Mesenchymal stem cell (in vitro differentiated cells and primary cell): ENCODE measurements at places on chromosomes 4 and X.

- DNase-seq: no peak
These were observed 36.3 kb upstream of the IGFBP7 start for GRCh38 chr4:57146444-57146843.

DNA sequence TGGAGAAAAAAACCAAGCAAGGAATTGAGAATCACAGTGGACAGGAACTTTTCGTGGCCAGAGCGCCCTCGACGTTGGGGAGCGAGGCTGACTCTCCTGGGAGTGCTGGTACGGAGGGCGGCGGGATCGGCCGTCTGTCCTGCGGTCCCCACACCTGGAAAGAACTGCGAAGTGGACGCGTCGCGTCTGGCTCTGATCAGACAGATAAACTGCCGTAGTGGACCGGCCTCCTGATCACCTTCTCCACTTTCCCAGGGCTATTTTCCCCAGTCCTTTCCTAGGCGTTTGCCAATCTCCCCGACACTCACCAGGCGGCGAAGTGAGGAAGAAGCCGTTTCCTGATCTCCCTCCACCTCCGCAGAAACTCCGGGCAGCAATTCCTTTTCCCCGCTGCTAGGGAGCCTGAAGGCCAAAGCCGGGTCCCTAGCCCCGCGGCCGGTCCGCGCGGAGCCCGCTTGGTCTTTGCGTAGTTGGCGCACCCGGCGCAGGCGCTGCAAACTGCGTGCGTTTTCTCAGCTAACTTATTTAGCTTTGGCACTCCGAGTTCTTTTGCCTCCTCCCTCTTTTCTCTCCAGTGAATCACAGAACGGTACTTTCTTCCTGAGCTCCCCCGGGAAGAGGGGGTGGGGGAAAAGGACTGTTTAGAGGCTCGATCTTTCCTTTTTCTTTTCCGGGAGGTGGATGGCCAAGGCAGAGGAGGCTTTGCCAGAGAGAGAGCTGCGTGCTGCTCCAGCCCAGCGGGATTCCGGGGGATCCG, at the start of gene ARSJ:
TSS of gene ARSJ (minus strand) at position 500 of the 757 bp plus-strand sequence. CDS start 813 bp downstream, outside the sequence.
- peak; percentile 92 for DNase-seq

DNA sequence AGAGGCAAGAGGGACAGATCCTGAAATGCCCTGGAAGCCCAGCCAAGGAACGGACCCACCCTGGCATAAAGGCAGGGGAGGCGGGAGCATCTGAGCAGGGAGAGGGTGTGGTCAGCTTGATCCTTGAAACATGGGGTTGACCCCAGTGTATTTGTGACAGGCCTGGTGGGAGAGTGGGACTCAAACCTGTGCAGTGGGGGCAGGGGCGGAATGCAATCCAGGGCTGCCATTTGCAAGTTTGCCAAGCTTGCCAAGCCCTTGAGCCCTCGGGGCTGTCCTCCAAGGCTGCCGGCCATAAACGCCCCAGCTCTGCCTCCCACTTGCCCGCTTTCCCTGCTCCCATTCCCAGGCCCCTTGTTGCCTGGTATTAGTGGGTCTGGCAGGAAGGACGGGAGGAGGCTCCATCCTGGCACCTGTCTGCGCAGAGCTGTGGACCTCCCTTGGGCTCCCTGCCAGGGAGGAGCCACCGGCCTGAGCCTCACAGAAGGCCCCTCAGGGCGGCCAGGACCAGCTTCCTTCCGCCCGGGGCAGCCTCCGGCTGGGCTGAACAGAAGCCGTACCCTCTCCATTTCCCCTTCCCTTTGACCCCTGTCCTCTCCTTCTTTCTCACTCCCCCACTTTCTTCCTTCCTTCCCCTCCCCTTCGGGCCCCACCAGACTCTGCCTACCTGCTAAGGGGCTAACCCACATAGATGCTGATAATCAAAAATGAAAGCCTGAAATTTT, 661 bp downstream of the S100P start:
- DNase-seq: no peak

- peak; percentile 8 for DNase-seq
These were observed at the start of gene ESX1 for GRCh38 chrX:104254442-104255115. Gene ESX1 (minus strand): TSS chrX:104254933. CDS start chrX:104254849, 84 bp downstream.

DNA sequence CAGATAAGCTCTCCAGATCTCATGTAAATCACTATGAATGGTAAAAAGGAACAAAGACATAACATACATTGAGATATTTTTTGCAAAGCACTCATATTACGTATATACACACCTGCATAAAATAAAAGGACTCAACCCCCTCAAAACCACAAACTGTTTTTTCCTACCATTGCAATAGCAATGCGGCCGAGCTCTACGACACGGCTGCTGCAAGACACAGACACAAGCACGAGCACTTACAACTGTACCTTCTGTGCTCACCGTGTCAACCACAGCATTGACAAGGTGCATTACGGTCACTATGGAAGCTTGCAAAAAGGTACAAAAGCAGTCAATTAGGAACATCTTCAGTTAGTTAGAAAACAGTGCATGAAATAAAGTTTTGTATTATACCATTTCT, 37.1 kb upstream of the MTNR1A start:
- no peak for DNase-seq

DNA sequence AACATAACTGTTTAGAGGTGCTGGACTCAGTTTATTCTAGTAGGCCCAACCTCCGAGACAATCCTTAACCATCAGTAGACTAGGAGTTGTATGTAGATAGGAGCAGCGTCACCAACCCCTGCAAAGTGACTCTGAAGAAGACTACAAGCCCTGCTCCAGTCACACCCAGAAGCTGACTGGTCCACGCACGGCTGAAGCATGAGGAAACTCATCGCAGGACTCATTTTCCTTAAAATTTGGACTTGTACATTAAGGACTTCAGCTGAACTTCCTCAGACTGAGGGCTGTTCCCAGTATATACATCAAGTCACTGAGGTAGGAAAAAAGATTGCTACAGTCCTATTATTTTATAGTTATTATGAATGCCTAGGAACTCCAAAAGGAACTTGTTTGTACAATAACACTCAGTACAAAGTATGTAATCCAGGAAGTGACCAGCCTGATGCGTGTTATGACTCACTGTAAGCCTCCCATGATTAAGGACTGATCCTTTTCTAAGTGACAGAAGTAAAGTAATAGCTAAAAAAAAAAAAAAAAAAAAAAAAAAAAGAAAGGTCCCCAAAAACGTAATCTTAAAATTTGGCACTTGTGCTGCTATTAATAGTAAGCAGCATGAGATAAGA, 41.6 kb upstream of the UGT2B7 start:
- DNase-seq: peak; percentile 88

DNA sequence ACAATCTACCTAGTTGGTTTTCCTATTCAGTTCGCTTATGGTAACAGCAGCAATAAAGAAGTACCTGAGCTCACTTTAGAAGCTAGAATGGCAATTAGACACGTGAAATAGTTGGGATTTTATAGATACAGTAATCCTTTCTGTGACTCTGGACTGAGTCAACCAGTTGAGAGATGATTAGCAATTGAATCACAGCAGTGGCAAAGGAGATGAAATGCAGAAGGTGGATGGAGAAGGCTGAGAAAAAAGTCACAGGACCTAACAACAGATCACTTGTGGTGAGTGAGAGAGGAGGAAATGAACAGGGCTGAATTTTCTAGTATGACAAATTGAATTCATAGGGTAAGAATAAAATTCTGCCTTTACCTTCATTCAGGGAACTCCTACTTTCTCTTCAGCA, 197.1 kb upstream of the MAGEB18 start:
- DNase-seq: no peak

DNA sequence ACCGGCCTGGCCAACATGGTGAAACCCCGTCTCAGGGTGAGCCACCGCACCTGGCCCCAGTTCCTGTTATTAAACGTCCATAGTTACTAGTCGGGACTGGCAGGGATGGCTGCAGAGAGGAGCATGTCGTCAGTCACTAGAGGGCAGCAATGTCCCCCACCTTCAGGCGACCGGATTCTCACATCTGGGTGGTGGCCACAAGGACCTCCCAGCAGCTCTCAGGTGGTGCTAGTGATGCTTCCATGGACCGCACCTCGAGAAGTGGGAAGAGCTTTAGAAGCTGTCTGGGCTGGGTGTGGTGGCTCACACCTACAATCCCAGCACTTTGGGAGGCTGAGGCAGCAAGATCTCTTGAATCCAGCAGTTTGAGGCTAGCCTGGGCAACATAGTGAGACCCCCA, 13.3 kb upstream of the IL3RA start:
- peak; percentile 40 for DNase-seq

GRCh38 chr4:64799751-64800150, 390.5 kb upstream of the TECRL start:
- DNase-seq: no peak

DNA sequence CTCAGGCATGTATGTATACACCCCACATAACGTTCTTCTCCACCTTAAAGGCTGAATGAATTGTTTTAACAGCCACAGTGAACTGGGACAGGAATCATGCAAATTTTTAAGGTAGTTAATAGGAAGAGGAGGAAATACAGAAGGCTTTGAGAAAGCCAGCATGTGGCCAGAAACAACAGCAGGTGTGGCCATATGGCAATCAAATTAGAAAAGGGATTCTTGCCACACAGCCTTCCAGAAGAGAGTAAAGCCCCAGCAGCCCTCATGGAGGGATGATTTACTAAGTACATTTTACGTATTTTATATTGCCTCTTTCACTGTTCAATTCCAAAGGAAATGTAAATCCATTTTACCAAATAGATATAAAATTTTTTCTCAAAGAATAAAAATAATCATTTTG, 792.2 kb downstream of the ADGRL3 start:
- DNase-seq: no peak

GRCh38 chrX:20046864-20047263, 56.0 kb upstream of the BCLAF3 start:
- no peak for DNase-seq

DNA sequence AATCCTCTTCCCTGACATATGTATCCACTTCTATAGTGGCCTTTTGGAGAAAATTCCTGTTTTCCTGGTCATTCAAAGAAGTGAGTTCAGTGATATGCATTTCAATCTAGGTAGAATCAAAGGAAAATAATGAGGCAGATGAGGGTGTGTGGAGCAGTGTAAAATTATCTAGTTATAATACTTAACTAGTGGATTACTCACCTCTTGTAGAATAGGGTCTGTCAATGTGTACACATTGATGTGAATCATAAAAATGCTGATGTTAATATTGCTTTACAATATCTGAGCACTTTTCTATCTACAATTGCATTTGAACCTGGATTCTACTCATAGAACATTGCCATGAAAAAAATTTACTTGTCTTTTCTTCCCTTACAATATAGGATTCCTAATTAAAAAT, 293.5 kb downstream of the GBA3 start:
- no peak for DNase-seq

DNA sequence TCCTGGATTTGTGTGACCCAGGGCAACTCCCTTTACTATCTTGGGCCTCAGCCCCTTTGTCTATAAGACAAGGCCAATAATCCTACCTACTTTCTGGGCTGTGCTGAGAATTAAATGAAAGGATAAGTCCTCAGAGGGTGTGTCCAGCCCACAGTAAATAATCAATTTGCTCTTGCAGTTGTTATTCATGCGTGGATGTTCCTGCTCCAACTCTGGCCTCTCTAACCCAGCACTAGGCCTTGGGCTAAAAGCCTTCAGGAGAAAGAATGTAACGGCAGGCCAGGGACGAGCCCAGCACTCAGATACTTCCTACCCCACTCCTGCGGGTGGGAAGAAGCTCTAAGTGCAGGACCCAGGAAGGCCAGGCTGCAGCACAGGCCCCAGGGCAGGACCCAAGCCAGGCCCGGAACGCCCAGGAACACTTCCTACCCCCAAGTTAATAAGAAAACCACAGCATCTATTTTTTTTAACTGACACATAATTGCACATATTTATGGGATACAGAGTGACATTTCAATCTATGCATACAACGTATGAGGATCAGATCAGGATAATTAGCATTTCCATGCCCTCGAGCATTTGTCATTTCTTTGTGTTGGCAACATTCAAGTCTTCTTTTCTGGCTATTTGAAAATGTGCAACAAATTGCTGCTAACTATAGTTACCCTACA, 179.6 kb upstream of the RBPJ start:
- DNase-seq: peak; percentile 29

- DNase-seq: no peak
These were observed 12.3 kb upstream of the REPS2 start for GRCh38 chrX:16934185-16934584.

- DNase-seq: no peak
These were observed 29.2 kb downstream of the SEC24B start for GRCh38 chr4:109462802-109463201.

- peak; percentile 84 for DNase-seq
These were observed 6.9 kb downstream of the PJA1 start for GRCh38 chrX:69158166-69158980.

DNA sequence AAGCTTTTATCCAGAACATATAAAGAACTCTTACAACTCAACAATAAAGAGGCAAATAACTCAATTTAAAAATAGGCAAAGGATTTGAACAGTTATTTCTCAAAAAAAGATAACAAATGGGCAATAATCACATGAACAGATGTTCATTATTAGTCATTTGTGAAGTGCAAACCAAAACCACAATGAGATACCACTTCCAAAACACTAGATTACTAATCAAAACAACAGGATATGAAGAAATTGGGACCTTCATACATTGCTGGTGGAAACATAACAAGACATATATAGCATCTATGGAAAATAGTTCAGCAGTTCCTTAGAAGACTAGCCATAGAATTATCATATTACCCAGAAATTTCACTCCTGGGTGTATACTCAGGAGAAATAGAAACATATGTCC, 224.6 kb downstream of the FBXO8 start:
- DNase-seq: peak; percentile 76

- no peak for DNase-seq
These were observed 98.9 kb upstream of the SH3RF1 start for GRCh38 chr4:169369634-169370033.

GRCh38 chrX:7068939-7069367, 78.6 kb upstream of the STS start:
- no peak for DNase-seq

DNA sequence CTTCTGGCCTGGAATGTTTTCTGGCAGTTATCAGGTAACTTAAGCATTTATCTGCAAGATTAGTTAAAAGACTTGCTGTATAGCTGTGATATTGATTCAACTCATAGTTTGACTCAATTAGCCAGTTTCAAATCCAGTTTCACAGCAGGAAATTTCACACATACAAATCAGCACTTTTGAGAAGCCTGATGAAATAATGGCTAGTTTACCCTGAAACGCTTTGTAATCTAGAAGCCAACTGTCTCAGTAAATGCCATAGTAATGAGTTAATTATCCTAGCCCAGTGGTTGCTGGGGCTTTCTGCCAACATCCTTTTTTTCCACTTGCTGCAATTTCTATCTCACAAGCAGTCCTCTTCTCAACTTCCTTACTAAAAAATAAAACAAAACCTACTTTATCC, 53.1 kb downstream of the ARHGEF38 start:
- DNase-seq: peak; percentile 39

DNA sequence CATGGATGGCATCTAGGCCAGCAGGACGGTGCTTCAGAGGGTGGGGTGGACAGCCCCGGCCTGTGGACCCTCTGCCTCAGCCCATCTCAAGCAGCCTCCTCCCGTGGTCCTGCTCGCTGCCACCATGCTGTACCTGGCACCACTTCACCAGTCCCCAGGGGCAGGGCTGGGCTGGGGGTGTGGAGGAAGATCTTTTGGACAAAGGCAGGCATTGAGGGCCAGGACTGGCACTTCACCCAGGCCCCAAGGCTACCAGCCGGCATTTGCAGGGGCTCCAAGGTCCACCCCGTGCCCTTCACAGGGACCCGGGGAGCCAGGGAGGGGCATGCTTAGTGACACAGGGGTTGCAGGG, 713 bp downstream of the PLXNB3 start:
- no peak for DNase-seq

- no peak for DNase-seq
These were observed 650.9 kb upstream of the PCDH10 start for GRCh38 chr4:132498215-132498614.
